Esophagus (tissue), 2 donors: ENCODE measurements at places on chromosomes 1 and 21. TPM values are rescaled to one million over a fixed set of nuclear protein-coding genes. Genes with fewer than 3 reads are reported as not detected.

The EIF3I gene
- 134 TPM for polyA plus RNA-seq

The S100A3 gene
- 10.2 TPM for polyA plus RNA-seq

The C1orf210 gene
- 9.1 TPM for polyA plus RNA-seq

The PDZK1IP1 gene
- 148 TPM for polyA plus RNA-seq

The ADAMTSL4 gene
- polyA plus RNA-seq, result 43.2 TPM

The ALX3 gene
- polyA plus RNA-seq, result 0.04 TPM

The NTMT2 gene
- polyA plus RNA-seq, result not detected

The SPRR1B gene
- polyA plus RNA-seq, result 2,781 TPM

The IKBKE gene
- polyA plus RNA-seq, result 9.5 TPM

The LENEP gene
- not detected for polyA plus RNA-seq

The TAS1R1 gene
- polyA plus RNA-seq, result 0.04 TPM

The LRRC8C gene
- polyA plus RNA-seq, result 0.80 TPM

The CLIC6 gene
- polyA plus RNA-seq, result 0.45 TPM

The LCE1E gene
- polyA plus RNA-seq, result 0.04 TPM

The MTARC2 gene
- polyA plus RNA-seq, result 6.0 TPM

The SLC6A9 gene
- 22.8 TPM for polyA plus RNA-seq

The DPT gene
- 4.8 TPM for polyA plus RNA-seq

The ZMYM4 gene
- 6.1 TPM for polyA plus RNA-seq

The KRTAP10-8 gene
- not detected for polyA plus RNA-seq

The RGS5 gene
- polyA plus RNA-seq, result 7.1 TPM

The MTARC1 gene
- polyA plus RNA-seq, result 6.0 TPM

The JAM2 gene
- 3.8 TPM for polyA plus RNA-seq
